Right kidney (tissue), 9 donors: ENCODE measurements at places on chromosomes 2 and 18.

DNA sequence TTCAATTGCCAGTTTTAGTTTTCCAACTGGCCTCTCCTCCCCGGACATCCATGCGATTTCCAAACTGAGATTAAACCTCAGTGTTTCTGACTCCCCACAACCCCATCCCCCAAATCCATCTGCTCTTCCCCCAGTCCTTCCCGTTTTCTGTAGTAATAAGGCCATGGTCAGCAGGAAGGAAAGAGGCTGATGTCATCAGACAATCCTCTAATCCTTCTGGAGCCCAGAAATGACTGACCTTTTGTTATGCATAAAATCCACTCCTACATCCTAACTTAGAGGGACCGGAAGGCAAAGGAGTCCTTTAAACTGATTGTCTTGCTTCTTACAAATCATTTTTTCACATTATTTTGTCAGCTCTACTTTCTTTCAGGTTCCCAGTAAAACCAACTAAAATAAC is 155.8 kb downstream of the INO80D start:
- DNase-seq, result no peak

- no peak for DNase-seq
These were observed 58.1 kb downstream of the NCKAP1 start for GRCh38 chr2:182980115-182980514.

DNA sequence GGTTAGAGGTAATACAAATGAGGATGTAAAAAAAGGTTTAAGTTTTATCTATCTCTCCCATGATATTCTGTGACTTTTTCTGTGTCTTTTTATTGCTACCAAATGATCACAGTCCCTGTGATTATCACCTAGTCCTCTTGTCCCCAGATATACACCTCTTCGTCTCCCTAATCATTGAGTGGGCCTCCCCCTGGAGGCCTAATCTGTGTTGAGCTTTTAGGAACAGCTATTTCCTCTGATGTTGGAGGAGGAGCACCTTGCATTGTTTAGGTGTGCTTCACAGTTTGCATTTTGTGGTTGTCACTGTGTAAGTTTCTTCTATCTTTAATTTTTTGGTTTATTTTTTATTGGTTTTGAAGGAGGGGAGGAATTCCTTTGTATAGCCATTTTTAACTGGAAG is 33.3 kb downstream of the CCDC85A start:
- DNase-seq, result no peak

GRCh38 chr2:172643142-172643541 is 87.3 kb downstream of the PDK1 start:
- DNase-seq, result no peak

GRCh38 chr2:164979113-164979512 is 23.8 kb upstream of the SLC38A11 start:
- no peak for DNase-seq

DNA sequence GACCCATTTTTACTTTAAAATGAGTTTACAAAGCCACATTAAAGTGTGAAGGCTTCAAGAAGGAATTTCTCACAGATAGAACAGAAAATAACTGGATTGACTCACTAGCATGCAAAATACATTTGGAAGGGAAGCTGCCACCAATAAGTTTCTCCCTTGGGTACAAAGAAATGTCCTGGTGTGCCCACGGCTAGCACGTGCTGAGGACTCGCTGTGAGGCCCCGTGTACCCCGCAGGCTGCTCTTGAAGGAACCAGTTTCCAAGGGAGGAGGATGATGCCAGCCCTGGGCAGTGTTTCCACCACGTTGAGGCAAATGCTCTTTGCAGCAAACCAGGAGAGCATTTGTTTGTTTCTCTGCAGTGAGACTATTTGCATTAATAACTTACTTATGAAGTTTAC is 207.3 kb downstream of the SH3RF3 start:
- DNase-seq, result no peak

- DNase-seq, result no peak
These were observed 12.3 kb downstream of the TOGARAM2 start for GRCh38 chr2:28993206-28993960.

GRCh38 chr2:241066171-241066892 is 35.8 kb downstream of the MTERF4 start:
- DNase-seq, result no peak

GRCh38 chr2:211270257-211270656 is 713.9 kb downstream of the CPS1 start:
- no peak for DNase-seq

DNA sequence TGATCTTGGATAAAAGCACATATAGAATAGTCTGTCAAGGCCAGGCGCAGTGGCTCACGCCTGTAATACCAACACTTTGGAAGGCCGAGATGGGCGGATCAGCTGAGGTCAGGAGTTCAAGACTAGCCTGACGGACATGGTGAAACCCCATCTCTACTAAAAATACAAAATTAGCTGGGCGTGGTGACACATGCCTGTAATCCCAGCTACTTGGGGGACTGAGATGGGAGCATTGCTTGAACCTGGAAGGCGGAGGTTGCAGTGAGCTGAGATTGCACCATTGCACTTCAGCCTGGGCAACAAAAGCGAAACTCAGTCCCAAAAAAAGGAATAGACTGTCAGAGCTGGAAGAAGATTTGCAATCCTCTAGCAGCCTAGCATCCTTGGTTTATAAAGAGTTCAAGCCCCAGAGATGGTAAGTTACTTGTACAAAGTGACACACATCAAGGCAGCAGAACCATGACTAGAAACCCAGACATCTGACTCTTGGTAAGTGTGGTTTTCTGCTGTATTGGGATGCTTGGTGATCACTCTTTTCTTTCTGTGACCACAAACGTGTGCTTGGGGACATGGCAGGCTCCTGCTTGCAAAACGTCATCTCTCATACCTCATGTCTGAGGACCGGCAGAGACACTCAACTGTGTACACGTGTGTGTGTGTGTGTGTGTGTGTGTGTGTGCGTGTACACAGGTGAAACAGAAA is 69.0 kb downstream of the OSBPL6 start:
- no peak for DNase-seq

GRCh38 chr18:74281011-74281979 is 10.5 kb downstream of the CYB5A start:
- DNase-seq, result no peak

DNA sequence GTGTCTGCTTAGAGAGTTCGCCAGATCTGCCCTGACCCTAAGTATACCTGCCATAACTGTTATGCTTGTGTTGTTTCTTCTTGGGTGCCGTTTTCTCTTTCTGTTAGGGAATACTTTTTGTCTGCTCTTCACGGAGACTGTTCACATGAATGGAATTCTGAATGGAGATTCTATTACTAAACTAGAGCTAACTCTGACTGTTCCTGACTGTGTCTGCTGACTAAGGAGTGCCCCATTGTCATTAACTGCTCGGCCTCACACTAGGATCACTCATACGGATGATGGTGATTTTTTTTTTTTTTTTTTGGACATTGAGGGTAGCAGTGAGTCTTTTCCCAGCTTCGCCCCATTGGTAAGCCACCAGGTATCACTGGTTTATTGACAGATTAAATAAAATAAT is 104.8 kb upstream of the SLC8A1 start:
- DNase-seq, result no peak

GRCh38 chr2:54999182-54999581 is 51.1 kb downstream of the RTN4 start:
- no peak for DNase-seq

DNA sequence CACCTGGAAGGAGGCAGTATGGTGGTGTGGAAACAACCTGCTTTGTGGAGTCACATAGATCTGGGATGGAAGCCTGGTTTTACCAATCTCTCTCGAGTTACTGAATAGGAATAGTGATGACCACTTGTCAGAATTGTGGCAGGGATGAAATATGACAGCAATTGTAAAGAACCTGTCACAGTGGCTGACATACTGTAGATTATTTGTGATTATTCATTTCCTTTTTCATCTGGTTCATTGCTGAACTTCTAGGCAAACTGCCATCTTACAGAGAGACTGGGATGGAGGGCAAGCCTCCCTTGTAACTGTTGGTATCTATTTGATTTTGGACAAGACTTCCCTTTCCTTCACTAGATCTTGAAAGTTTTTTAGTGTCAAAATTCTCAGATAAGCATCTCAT is 42.0 kb downstream of the FMNL2 start:
- DNase-seq, result no peak

DNA sequence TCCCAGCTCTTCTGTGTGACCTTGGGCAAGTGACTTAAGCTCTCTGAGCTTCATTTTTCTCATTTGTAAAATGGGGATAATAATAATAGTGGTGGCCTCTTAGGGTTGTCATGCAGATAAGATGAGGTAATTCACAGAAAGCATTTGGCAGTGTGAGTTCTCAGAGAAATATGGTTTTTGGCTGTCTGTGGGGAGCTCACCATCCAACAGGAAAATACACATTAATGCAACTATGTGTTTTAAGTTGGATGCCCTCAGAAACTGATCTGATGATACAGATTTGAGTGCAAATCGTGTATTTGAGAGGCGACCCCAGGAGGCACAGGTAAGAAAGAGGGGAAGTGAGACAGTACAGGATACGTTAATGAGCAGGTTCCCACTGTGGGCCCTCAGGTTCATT is 56.1 kb upstream of the SPRED2 start:
- DNase-seq, result no peak

DNA sequence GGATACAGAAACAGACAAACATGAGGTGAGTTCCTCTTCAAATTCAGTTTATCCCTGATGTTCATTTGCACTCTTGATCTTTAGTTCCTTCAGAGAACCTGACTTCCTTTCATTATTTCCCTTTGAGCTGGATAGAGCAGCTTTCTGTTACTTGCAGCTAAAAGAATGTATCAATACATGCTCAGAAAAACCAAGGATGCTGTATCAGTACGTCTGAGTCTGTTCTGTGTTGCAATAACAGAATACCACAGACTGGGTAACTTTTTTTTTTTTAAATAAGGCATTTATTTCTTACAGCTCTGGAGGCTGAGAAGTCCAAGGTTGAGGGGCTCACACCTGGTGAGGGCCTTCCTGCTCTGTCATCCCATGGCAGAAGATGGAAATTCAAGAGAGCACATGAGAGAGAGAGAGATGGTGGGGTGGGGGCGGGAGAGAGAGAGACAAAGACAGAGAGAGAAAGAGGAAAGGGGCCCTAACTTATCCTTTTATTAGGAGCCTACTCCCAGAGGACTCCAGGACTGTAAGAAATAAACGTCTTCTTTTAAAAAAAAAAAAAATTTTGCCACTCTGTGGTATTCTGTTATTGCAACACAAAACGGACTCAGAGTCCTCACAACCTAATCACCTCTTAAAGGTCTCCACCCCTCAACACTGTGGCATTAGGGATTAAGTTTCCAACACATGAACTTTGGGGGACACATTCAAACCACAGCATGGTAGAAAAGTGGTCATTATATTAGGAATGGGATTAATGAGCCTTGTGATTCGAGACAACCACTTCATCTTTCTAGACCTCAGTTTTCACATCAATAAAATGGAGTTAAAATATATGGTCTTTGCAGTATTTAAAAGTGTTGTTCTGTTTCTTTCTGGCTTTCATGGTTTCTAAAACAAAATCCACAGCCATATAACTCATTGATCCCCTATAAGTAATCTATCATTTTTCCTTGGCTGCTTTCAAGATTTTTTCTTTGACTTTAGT is 18.4 kb upstream of the SELENOI start:
- DNase-seq, result no peak

- no peak for DNase-seq
These were observed 80.0 kb upstream of the TMEM200C start for GRCh38 chr18:5975111-5976002.

GRCh38 chr2:73091696-73092095 is 20.2 kb upstream of the SFXN5 start:
- DNase-seq, result no peak

- no peak for DNase-seq
These were observed 135.0 kb downstream of the LAMA3 start for GRCh38 chr18:23824240-23824639.

DNA sequence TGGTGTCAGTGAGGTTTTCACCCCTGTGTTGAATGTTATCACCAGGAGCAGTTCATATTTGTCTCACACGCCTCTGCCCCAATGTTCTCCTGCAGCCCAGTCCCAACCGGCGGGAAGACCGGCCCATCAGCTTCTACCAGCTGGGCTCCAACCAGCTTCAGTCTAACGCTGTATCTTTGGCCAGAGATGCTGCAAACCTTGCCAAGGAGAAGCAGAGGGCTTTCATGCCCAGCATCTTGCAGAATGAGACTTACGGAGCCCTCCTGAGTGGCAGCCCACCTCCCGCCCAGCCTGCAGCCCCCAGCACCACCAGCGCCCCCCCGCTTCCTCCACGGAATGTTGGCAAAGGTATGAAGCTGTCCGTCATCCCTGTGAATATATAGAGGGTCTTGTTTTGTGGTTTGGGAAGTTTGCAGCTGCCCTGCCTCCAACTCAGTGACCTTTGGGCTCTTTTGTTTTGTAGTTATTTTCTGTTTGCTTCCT is 35.1 kb downstream of the ITGB1BP1 start:
- DNase-seq, result no peak

DNA sequence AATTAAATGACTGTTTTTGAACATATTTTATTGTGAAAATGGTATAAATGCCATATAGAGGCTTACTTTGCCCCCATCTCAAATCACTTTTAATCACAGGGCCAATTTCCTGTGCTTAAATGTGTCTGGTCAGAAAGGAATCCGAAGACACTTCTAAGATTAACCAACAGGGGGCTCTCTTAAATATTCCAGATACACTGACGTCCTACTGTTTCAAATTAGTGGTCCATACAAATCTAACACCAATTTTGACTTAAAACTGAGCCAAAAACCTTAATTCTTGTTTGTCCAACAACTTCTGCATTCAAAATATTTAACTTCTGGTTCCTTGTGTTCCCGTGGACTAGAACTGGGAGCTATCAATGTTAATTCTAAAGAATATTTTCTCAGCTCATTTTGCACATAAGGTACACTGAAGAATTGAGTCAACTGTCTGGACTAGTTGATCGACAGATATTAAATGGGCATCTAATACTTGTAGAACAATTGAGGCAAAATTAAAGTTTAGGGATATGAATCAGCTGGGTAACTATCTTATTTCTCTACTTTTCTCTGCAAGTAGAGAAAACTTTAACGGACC is 557.5 kb downstream of the ARHGAP15 start:
- no peak for DNase-seq

DNA sequence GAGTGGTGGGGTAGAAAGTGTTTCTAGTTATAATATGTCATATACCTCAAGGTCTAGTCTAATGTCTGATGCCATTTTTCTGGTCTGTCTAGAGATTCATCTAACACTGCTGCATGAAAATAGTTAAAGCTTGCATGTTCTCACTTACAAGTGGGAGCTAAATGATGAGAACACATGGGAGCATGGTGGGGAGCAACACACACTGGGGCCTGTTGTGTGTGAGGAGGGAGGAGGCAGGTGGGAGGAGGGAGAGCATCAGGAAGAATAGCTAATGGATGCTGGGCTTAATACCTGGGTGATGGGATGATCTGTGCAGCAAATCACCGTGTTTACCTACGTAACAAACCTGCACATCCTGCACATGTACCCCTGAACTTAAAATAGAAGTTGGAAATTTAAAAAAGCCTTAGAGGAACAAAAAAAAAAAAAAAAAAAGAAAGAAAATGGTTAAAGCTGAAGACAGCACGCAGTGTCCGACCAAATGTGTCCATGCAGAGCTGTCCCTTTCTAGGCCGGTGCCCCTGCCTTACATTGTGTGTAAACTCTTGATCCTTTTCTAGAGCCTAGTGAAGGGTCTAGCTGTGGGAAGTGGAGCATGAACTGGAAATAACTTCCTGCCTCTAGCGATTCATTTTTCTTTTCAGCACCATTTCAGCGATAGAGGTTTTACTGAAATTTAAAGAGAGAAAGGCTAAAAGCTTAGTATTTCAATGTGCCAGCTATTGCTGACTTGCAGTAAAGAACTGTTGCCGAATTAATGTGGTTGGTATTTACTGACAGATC is 94.0 kb downstream of the FMNL2 start:
- DNase-seq, result no peak
